ENCODE measurements at places on chromosomes 12 and 14. TPM values are rescaled to one million over a fixed set of nuclear protein-coding genes. Genes with fewer than 3 reads are reported as not detected.
A peak's percentile ranks its signal among the peaks of the same experiment; 100 is the strongest.

Gene GPHN
- 18.6 TPM for total RNA-seq

Gene IAPP
- not detected for total RNA-seq

Gene DLK1
- total RNA-seq: 0.86 TPM

- H3K4me3 ChIP-seq: no peak overlapping the region
- H3K27ac ChIP-seq: peak overlapping the region; percentile 88
- peaks cover 32% of the 10 kb centered on the region for H3K36me3 ChIP-seq
- H3K27me3 ChIP-seq: no peaks in the 10 kb centered on the region
- H3K4me1 ChIP-seq: peaks cover 40% of the 10 kb centered on the region
Measured at GRCh38 chr12:2640709-2641108, 154.1 kb upstream of the FKBP4 start.

DNA sequence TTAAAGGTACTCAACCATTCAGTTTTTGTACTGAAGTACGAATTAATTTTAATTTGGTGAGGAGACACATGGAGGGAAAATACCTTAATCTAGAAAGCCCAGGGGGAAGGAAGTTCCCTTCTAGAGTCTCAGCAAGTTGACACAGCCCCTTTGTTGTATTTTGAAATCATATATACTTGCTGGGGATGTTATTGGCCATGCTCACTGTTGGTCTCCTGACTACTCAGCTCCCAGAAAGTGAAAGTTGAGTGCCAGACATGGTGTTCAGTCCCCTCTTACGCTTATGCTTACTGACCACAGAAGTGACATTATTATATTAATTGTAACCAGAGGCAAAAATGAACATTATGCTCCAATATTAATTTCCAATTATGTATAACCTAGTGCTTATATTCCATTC, 28.1 kb downstream of the ARF6 start:
- H3K27me3 ChIP-seq: no peaks in the 10 kb centered on the region
- H3K4me1 ChIP-seq: no peaks in the 10 kb centered on the region
- no peak for DNase-seq
- H3K36me3 ChIP-seq: no peaks in the 10 kb centered on the region
- H3K4me3 ChIP-seq: no peak overlapping the region

GRCh38 chr12:45292486-45293195, 76.7 kb downstream of the ANO6 start:
- peak overlapping the region; percentile 39 for H3K27ac ChIP-seq
- H3K4me3 ChIP-seq: no peak overlapping the region
- DNase-seq: no peak

GRCh38 chr14:54935958-54936357, 33.3 kb upstream of the GCH1 start:
- H3K27ac ChIP-seq: no peak overlapping the region
- no peaks in the 10 kb centered on the region for H3K4me1 ChIP-seq
- H3K36me3 ChIP-seq: peaks cover 2% of the 10 kb centered on the region
- DNase-seq: no peak
- H3K4me3 ChIP-seq: no peak overlapping the region
- H3K27me3 ChIP-seq: no peaks in the 10 kb centered on the region

Gene BDKRB2
- 0.40 TPM for total RNA-seq

Gene EPYC
- total RNA-seq: not detected

DNA sequence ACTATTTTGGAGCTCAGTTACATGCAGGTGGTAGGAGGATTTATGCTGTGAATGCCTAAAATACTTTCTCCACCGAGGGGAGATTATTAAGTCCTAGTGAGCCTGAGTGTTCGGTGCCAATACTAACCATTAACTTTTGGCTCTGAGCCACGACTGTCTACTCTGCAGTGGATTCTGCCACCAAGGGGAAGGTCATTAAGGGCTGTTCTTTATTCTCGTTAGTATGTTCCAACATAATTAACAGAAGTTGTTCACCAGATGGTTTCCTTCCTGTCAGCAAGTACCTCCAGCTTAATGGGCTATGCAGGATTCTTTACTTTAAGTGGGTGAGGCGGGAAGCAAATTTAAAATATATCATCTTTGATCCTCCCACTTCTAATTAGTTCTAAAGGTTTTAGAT, 326.3 kb downstream of the BMP4 start:
- H3K4me1 ChIP-seq: peaks cover 4% of the 10 kb centered on the region
- H3K27ac ChIP-seq: no peak overlapping the region
- DNase-seq: no peak
- no peak overlapping the region for H3K4me3 ChIP-seq
- peaks cover 24% of the 10 kb centered on the region for H3K27me3 ChIP-seq
- H3K36me3 ChIP-seq: no peaks in the 10 kb centered on the region

GRCh38 chr12:62698701-62699101, 232.1 kb downstream of the MON2 start:
- H3K27me3 ChIP-seq: no peaks in the 10 kb centered on the region
- H3K27ac ChIP-seq: peak overlapping the region; percentile 89
- H3K4me1 ChIP-seq: peaks cover 46% of the 10 kb centered on the region
- peaks cover 25% of the 10 kb centered on the region for H3K36me3 ChIP-seq
- DNase-seq: no peak

- no peak overlapping the region for H3K4me3 ChIP-seq
- no peaks in the 10 kb centered on the region for H3K4me1 ChIP-seq
- H3K36me3 ChIP-seq: no peaks in the 10 kb centered on the region
- H3K27ac ChIP-seq: no peak overlapping the region
- no peaks in the 10 kb centered on the region for H3K27me3 ChIP-seq
- no peak for DNase-seq
Measured at GRCh38 chr14:96705422-96706092, 91.6 kb upstream of the VRK1 start.

Gene DPF3
- total RNA-seq: 5.3 TPM

Gene CFAP251
- 2.4 TPM for total RNA-seq

DNA sequence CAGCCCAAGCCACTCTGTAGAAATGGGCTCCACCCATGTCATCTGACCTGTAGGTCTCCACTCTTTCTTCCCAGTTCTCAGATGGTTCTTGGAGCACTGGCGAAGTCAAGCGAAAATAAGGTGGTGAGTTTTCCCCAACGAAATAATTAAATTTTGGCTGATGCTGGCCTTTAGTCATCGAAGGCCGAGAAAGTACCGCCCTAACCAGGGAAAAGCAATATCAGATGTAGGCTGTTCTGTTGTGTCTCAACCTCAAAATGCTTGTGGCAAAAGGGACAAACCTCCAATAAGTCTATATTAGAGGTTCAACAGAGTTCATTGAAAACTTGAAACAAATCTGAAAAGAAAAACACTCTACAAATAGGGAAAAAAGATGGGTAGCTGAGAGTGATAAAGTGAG, 48.6 kb upstream of the BCAT1 start:
- peak overlapping the region; percentile 89 for H3K27ac ChIP-seq
- no peak overlapping the region for H3K4me3 ChIP-seq
- H3K36me3 ChIP-seq: no peaks in the 10 kb centered on the region
- no peak for DNase-seq
- no peaks in the 10 kb centered on the region for H3K27me3 ChIP-seq
- peaks cover 32% of the 10 kb centered on the region for H3K4me1 ChIP-seq

GRCh38 chr14:24576182-24576581, at the start of gene CTSG:
Gene CTSG (minus strand): TSS chr14:24576250. CDS start chr14:24576223, 27 bp downstream.
- H3K27ac ChIP-seq: no peak within 1 kb of the TSS
- no peaks in the 10 kb centered on the region for H3K36me3 ChIP-seq
- no peak for DNase-seq
- no peaks in the 10 kb centered on the region for H3K27me3 ChIP-seq

DNA sequence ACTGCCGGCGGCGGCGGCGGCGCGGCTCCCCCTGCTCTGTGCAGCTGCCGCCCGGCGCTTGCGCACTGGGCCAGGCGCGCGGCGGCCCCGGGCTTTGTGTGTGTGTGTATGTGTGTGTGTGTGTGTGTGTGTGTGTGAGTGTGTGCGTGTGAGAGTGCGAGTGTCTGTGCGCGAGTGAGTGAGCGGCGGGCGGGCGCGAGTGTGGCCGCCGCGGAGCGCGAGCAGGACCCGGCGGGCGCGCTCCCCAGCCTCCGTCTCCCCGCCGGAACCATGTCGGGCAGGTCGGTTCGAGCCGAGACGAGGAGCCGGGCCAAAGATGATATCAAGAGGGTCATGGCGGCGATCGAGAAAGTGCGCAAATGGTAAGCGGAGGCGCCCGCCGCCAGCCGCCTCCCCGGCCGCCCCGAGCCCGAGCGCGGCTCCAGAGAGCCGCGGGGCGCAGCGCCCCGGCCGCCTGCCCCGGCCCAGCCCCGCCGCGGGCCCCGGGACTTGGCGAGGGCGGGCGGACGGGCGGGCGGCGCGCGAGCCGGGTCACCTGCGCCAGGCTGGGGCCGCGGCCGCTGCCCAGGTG, at the start of gene BCL7A:
Gene BCL7A (plus strand): TSS at position 63 of the 571 bp plus-strand sequence. CDS start 208 bp downstream, at position 271.
- no peaks in the 10 kb centered on the region for H3K36me3 ChIP-seq
- peaks cover 19% of the 10 kb centered on the region for H3K4me1 ChIP-seq
- peak within 1 kb of the TSS; percentile 84 for H3K4me3 ChIP-seq
- no peaks in the 10 kb centered on the region for H3K27me3 ChIP-seq
- H3K27ac ChIP-seq: peak within 1 kb of the TSS; percentile 59

Gene UTP20
- total RNA-seq: 13.0 TPM

DNA sequence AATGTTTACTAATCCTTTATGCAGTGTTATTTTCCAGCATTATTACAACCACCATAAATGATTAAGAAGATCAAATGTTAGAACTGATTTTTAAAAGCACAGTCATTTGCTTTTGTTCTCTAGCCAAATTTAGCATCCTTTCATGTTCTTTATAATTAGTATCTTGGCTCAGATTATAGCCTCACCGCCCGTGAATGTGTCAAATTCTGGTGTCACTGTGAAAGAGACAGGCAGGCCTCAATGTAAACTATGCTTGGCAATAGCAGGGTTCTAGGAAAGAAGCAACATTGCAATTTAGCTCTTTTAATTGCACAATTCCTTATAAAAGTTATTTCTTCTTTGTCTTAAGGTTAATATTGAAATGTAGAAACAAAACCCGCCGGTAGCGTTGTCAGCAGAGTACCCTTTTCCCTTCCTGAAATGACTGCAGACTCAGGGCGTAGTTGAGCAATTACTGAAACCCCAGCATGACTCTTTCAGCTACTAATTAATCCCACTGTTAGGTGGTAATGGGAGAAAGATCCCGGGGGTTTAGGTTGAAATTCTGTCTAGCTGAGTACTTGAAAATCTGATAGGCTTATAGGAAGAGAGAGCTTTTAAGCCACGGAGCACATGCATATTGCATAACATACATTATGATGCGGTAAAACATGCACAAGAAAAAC, 1600.5 kb upstream of the SEL1L start:
- no peak for DNase-seq
- H3K4me3 ChIP-seq: no peak overlapping the region
- no peaks in the 10 kb centered on the region for H3K36me3 ChIP-seq
- no peak overlapping the region for H3K27ac ChIP-seq

DNA sequence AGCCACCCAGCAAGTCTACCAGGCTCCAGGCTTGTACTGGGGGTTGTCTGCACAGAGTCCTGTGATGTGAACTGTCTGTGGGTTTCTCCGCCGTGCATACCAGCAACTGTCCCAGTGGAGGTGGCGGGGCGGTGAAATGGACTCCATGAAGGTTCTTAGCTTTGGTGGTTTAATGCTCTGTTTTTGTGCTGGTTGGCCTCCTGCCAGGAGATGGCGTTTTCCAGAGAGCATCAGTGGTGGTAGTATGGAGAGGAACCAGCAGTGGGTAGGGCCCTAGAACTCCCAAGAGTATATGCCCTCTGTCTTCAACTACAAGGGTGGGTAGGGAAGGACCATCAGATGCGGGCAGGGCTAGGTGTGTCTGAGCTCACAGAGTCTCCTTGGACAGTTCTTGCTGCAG, 303.8 kb downstream of the TMEM121 start:
- H3K4me1 ChIP-seq: no peaks in the 10 kb centered on the region
- H3K4me3 ChIP-seq: no peak overlapping the region
- no peak for DNase-seq
- H3K27me3 ChIP-seq: no peaks in the 10 kb centered on the region

DNA sequence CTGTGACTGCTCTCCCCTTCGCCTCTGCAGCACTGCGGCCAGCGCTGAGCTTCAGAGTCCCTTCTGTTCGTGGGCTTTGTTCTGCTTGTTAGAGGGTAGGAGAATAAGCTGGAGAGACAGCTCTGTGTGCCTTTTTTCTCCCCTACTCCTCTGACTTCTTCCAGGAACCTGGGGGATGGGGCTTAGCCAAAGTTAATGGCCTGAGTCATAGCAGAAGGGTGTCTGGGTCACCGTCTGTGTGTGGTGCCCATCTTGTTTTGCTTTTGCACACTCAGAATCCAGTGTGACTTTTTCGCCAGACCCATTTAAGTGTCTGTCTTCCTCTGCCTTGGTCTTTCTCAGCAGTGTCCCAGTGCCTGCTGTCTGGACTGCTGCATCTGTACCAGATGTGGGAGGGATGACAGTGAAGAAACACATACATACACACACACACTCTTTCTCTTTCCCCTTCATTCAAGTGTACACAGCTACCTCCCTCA, 3.0 kb downstream of the KIF5A start:
- no peak for DNase-seq
- no peak overlapping the region for H3K4me3 ChIP-seq
- H3K27ac ChIP-seq: no peak overlapping the region
- H3K4me1 ChIP-seq: peaks cover 14% of the 10 kb centered on the region

GRCh38 chr12:131734336-131735152, 23.7 kb downstream of the SFSWAP start:
- peak; percentile 71 for DNase-seq
- peaks cover 16% of the 10 kb centered on the region for H3K4me1 ChIP-seq
- H3K36me3 ChIP-seq: peaks cover 35% of the 10 kb centered on the region
- H3K27me3 ChIP-seq: no peaks in the 10 kb centered on the region

DNA sequence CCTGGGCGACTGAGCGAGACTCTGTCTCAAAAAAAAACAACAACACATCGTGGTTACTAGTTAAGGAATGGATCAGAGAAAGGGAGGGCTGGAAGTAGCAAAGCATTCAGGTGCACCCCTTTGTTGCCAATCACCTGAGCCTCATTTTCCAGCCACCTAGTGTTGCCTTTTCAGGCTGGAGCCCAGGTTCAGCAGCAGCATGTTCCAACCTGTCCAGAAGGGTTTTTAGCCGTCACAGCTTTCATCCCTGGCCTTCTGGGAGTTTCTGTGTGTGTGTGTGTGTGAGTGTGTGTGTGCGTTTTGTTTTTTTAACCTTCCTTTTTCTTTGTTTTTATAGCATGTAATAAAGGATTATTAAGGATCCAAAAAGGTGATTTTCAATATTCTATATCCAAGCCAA, 121.1 kb upstream of the ATF1 start:
- peak overlapping the region; percentile 81 for H3K27ac ChIP-seq
- no peak for DNase-seq
- H3K36me3 ChIP-seq: peaks cover 5% of the 10 kb centered on the region

GRCh38 chr14:63717702-63718101, 10.2 kb downstream of the SGPP1 start:
- no peaks in the 10 kb centered on the region for H3K27me3 ChIP-seq
- DNase-seq: no peak
- H3K4me1 ChIP-seq: peaks cover 5% of the 10 kb centered on the region
- H3K27ac ChIP-seq: no peak overlapping the region
- peaks cover 23% of the 10 kb centered on the region for H3K36me3 ChIP-seq

Gene CPSF2
- 80.2 TPM for total RNA-seq

- no peak overlapping the region for H3K4me3 ChIP-seq
- peaks cover 8% of the 10 kb centered on the region for H3K27me3 ChIP-seq
- no peaks in the 10 kb centered on the region for H3K36me3 ChIP-seq
- peaks cover 27% of the 10 kb centered on the region for H3K4me1 ChIP-seq
- no peak for DNase-seq
Measured at GRCh38 chr12:42792265-42792664, 202.7 kb upstream of the PRICKLE1 start.

Gene PRH2
- not detected for total RNA-seq
